Stimulated activated CD8-positive, alpha-beta memory T cell treated with anti-CD3 and anti-CD28 coated beads, Interleukin-7, amount 100 ng/mL, for 1 hour (primary cell): ENCODE measurements at places on chromosomes 12 and 14.

- DNase-seq: no peak
Observed at GRCh38 chr12:51855586-51856428, 7.3 kb upstream of the FIGNL2 start.

GRCh38 chr14:89397569-89398230, 19.3 kb downstream of the FOXN3 start:
- no peak for DNase-seq

DNA sequence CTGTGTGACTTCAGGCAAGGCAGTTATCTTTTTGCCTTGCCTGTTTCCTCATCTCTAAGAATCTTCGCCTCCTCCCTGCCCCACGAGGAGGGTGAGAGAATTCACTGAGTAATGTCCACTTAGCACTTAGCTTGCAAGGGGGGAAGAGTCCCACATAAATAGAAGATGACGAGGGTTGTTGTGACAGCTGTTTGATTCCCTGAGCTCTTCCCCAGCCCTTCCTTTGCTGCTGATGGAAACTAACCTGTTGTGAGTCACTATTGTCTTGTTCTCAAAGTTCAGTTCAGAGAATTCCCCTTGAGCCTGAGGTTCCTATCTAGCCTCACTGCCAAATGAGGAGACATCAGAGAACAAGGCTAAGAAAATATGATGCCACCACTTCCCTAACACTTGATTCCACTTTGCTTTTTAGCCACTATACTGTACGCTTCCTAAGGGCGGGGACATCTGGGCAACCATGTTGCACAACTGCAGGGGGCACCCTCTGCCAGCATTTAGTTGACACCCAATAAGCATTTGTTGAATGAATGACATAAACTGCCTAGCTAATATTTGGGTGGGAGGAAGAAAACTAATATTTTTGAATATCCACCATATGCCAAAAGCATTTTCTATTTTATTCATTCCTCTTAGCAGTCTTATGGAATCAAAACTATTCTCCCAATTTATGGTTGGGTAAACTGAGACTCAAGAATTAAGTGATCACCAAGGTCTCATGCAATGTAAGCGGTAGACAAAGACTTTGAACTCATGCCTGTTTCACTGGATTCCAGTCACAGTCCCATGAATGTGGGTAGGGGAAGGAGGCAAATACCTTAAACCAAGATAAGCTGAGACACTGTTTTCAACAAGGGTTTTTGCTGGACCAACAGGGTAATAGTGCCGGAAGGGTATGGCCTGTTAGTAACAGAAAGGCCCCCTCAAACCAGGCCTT, 77.6 kb downstream of the ZFP36L1 start:
- no peak for DNase-seq

- no peak for DNase-seq
Observed at GRCh38 chr12:121713257-121713777, 765 bp downstream of the TMEM120B start.

- no peak for DNase-seq
Observed at GRCh38 chr14:89348722-89349121, 68.3 kb downstream of the FOXN3 start.

DNA sequence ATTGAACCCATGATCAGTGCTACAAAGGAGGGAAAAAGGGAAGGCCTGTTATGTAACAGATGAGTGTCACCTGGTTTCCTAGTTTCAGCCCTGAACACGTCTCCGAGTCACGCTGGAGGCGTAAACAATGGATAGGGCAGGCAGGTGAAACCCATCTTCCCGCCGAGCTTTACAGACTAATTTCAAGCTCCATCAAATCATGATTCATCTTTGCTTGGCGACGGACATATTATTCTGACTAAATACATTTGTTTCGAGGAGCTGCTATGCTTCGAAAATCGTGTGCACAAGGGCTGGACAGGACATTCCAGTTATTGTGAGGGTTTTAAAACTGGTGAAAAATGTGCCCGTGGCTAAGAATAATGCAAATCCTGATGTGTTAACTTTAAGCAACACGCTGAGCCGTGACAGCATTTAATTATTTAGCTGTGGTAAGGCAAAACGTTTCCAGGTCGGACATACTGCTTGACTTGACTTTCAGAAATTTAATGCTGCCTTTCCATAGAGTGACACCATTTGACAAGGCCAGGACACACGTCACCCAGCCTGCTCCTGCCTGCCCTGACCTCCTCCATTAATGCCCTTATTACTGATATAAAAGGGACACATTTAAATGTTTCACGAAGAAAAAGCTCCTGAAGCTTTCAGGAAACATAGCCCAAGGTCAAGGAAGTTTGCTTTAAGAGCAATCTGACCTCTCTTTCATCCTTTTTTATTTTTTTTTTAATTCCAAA, 1203.5 kb upstream of the TMEM132C start:
- DNase-seq: no peak

DNA sequence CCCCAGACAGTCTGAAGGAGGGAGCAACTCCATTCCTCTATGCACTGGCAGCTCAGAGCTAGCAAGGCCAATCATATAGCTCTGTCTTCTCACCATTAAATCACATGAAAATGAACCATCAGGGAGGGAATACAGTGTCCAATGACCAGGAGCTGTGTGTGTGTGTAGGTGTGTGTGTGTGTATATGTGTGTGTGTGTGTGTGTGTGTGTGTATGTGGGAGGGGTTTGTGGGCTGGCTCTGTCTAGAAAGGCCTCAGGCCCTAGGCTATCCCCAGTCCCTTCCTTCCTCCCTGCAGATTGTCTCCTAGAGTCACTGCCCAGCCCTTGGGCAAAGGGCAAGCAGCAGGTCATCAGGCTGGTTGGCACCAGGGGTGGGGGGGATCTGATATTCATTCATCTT, 5.7 kb upstream of the SUSD6 start:
- DNase-seq: no peak

- DNase-seq: no peak
Observed at GRCh38 chr14:90400904-90401561, 4.2 kb downstream of the CALM1 start.

GRCh38 chr14:101730626-101731186, 30.8 kb upstream of the PPP2R5C start:
- DNase-seq: no peak

- DNase-seq: no peak
Observed at GRCh38 chr12:57837864-57838562, 8.5 kb downstream of the CTDSP2 start.
